ENCODE measurements at places on chromosomes 7 and 10. TPM values are rescaled to one million over a fixed set of nuclear protein-coding genes. Genes with fewer than 3 reads are reported as not detected.

SGCE gene
- 20.1 TPM for total RNA-seq

DNA sequence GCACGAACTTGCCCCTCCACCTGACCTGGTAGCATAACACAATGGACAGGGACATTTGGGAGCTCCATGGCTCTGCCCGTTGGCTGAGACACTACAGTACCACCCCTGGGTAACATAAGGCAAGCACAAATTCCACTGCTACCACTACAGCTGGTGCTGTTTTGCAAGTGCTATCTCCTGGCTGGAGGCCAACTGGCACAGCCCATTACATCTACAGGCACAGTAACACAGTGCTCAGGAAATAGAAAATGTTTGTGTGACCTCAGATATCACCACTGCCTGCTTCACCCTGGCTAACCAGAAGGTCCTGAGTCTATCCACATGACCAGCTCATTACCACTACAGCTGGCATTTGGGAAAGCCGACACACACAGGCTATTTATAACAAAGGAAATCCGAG lies 631.1 kb upstream of the MBL2 start:
- DNase-seq = peak; percentile 84

- no peak for DNase-seq
These were observed 35.3 kb downstream of the SLC16A9 start for GRCh38 chr10:59674215-59674836.

GRCh38 chr7:80943342-80943741 lies 24.5 kb upstream of the SEMA3C start:
- no peak for DNase-seq

DNA sequence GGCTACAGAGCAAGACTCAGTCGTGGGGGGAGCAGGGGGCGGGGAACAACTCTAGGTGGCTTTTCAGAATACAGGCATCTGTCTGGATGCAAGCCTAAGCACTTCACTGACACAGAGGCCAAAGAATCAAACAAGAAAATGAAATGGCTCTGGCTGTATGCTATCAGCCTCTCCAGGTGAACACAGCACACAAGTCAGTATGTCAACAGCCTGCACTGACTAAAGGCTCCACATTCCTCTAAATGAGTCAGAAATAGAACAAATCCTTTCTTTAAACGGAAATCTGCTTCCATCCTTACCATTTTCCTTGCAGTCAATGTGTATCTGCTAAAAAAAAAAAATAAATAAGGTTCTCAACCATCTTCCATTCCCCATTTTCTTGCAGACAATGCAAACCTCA lies 88.3 kb downstream of the ARMH3 start:
- no peak for DNase-seq

GRCh38 chr10:47354165-47354564 lies 6.0 kb downstream of the RBP3 start:
- DNase-seq = no peak

DNA sequence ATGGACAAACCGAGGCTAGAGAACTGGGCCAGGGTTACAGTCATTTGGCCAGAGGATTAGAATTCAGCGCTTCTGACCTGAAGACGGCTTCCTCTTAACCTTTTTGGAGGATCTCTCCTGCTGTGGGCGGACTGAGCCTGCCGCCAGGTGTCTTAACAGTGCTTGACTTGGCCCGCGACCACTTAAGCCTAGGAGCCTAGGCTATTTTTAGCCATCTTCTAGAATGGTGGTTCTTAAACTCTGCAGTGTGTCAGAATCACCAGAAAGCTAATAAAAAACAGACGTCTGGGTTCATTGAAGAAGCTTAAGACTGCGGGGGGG lies 722 bp downstream of the MDH2 start:
- no peak for DNase-seq

CYP2C19 gene
- total RNA-seq = not detected

GRCh38 chr10:969473-970150 lies 18.6 kb upstream of the GTPBP4 start:
- DNase-seq = no peak

DNA sequence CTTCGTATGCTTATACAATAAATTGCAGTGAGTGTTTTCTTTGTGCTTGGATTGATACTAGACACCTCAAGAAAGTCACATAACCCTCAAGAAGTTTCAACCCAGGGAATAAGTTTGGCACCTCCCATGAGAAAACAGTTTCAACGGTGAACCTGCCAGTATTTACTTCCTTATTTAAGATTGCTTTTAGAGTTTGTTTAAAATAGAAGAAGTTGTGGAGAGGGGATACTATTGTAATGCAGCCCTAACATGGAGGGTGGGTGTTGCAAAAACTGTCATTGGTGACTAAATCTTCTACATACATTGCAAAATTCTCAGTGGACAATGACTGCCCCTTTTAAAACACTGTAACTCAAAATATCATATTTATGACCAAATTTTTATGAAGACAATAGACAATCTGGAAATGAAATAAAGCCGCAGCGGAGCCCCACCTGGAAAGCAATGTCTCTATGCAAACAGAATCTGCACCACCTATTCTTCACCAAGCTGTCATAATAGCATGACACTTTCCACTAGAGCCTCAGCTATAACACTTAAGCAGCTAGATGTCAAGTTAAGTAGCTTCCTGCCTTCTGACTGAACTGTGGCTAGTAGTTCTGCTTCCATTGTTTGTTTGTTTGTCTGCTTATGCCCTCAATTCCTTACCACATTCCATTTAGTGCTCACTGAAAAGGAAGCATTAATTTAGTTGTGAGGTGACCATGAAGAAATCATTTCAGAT lies 98.2 kb downstream of the MDFIC start:
- no peak for DNase-seq

DNA sequence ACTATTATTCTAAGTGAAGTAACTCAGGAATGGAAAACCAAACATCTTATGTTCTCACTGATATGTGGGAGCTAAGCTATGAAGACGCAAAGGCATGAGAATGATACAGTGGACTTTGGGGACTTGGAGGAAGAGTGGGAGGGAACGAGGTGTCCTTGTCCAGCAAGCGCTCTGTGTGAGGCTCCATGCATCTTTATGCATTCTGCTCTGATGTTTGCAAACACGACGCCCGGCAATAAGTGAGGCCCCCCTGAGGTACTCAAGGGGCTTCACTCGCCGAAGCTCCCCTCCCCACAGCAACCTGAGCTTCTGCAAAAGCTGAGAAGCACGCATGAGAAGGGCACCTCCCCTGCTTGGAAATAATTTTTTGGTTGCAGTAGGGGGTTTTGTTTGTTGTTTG lies 103.3 kb downstream of the LHPP start:
- DNase-seq = no peak

DNA sequence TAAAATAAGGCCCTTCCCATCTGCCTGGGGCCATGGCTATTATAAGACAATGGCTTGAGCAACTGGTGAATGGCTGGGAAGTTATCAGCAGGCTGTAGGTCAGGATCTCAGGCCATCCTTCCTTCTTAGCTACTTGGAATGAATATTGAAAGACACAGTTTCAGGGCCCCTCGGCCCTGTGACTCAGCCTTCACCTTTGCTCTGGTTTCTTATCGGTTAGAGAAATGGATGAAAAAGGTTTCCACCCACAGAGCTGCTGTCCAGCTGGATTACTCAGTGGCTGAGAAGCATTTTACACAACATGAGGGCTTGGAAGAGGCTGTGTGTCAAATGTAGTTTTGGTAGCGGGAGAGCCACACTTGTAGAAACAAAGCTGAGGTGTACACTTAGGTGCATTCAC lies 9.4 kb downstream of the ACSL5 start:
- no peak for DNase-seq

DNA sequence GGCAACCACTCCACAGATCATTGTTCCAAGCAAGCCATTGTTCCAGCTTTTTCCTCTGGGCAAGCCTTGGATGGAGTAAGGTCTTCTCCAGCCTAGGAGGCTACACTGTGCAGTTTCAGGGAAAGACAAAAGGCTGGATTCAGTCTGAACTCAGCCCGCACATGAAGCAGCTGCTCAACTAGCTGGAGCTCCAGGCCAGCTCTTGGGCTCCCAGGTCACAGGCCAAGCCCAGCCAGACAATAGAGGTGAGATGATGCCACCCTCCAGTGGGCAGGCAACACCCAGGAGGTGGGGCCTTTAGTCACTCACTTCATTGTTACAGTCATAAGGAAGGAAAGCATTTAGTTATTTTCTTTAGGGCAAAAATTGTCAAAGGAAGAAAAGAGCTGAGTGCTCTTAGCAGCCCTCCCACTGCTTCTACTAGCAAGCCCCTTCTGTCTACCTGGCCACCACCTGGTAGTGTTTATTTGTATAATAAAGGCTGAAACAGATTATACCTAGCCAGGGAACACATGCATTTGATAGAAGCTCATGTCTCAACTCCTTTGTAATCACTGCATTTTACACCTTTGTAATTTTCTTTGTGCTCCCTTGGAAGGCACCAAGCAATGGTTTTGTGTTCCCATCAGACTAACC lies 253.4 kb downstream of the WDR11 start:
- DNase-seq = no peak

- no peak for DNase-seq
These were observed 115.5 kb downstream of the LMBR1 start for GRCh38 chr7:156777364-156778069.

GRCh38 chr7:17651341-17651740 lies 289.0 kb downstream of the SNX13 start:
- DNase-seq = no peak

GRCh38 chr7:68914006-68914405 lies 684.3 kb upstream of the AUTS2 start:
- DNase-seq = no peak

DNA sequence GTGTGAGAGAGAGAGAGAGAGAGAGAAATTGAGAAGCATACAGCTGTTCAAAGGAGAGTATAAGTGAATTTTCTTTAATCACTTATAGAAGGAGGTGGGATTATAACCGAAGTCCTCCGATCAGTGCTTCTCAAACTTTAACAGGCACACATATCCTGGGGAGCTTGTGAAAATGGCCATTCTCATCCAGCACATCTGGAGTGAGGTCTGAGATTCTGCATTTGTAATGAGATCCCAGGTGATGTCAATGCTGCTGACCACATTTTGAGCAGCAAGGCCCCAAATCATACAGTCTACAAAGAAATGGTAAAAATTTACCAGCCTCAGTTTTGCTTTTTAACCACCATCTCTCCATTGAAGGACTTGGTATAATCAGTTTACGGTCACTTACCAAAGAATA lies 219.0 kb downstream of the PTEN start:
- DNase-seq = no peak

DNA sequence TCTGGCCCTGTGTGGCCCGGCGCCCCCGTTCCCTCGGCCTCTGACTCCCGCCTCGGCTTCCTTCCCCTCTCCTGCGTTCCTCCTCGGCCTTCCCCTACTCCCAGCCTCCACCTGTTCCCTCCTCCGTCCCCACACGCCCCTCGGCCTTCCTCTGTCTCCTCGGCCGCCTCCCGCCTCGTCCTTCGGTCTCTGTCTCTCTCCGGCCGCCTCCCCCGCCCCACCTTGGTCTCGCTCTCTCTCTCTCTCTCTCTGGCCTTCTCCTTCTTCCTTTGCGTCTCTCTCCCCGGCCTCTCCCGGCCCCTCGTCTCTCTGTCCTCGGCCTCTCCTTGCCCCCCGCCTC lies 588 bp downstream of the GET4 start:
- no peak for DNase-seq

AKR1B15 gene
- total RNA-seq = not detected

DNA sequence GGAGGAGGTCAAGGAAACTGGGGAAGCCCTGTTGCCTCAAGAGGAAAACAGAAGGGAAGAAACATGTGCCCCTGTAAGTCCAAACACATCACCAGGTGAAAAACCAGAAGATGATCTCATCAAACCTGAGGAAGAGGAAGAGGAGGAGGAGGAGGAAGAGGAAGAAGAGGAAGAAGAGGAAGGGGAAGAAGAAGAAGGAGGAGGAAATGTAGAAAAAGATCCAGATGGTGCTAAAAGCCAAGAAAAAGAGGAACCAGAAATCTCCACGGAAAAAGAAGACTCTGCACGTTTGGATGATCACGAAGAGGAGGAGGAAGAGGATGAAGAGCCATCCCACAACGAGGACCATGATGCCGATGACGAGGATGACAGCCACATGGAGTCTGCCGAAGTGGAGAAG lies 82.7 kb upstream of the SAMD8 start:
- DNase-seq = no peak

C1GALT1 gene
- total RNA-seq = 19.4 TPM

GRCh38 chr10:12868229-12868628 lies 133.3 kb downstream of the CCDC3 start:
- DNase-seq = no peak

GDI2 gene
- 93.2 TPM for total RNA-seq

CACNB2 gene
- total RNA-seq = 38.1 TPM

GRCh38 chr10:102537367-102537766 lies 33.6 kb downstream of the SUFU start:
- no peak for DNase-seq

GRCh38 chr7:100464210-100464660 lies at the start of gene SPACDR:
Gene SPACDR, minus strand, starts transcription at chr7:100464260. Its CDS starts 235 bp downstream, at chr7:100464025.
- no peak for DNase-seq

UNCX gene
- total RNA-seq = not detected

- no peak for DNase-seq
These were observed 154.0 kb upstream of the MKI67 start for GRCh38 chr10:128280271-128280670.

DNA sequence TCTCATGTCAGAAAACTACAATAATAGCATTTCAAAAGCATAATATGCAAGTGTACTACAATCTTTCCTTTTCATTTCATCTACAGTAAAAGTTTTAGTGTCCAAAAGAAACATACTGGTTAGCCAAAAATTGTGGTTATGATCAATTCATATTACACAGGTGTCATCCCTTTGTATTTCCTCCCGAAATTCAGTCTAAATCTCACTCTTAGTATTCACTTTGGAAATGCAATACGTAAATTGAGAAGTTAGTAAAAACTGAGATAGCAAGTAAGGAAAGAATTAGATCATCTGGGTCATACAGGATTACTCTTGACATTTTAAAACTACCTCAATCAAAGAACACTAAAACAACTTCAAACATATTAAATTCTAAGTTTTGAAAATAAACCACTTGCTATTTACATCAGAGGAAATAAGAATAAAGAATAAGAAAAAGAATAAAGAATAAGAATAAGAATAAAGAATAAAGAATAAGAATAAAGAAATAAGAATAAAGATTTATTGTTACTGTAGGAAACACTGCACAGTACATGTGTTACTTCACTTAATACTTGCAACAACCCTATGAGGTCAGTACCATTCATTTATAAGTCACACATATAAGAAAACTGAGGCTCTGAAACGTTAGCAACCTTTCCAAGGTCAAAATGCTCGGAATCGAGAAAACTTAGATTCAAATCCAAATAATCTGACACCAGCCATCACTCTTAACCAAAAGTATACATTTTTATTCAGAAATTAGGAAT lies 10.5 kb downstream of the SNX13 start:
- DNase-seq = no peak

- no peak for DNase-seq
These were observed 412 bp upstream of the PPIA start for GRCh38 chr7:44796034-44796503.

DNA sequence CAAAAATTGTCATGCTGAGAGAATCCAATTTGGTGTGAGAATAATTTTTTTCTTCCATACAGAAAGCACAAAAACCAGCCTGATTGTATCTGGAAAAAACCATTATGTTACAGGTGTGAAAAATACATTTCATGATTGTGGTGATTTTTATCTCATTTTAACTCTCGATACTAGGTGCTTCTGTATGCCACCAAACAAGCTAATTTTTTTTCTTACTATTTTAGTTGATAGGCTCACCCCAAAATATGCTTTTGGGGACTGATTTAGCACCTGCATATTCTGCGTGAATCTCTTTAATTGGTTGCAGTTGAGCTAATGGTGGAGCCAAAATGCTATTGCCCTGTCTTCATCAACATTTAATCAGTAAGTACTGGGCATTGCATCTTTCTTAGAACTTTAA lies 1.9 kb downstream of the DMTF1 start:
- no peak for DNase-seq
